ENCODE measurements at places on chromosomes 4 and X.
A peak's percentile ranks its signal among the peaks of the same experiment; 100 is the strongest.

DNA sequence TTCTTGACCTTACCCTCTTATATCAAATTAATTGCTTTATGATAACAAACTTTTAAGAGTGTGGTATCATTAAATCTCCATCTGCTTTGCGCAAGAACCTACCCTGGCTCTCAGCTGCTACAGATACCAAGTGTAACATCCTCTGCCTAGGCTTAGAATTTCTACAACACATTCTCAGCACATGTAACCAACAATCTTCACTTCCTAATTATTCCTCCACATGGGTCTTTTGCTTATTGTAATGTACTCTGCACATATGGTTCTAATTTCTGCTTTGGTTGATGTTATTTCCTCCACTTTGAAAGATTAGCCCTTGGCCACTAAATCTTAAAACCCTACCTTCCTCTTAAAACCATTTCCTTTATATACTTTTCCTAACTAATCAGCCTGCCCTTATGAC lies 242.4 kb downstream of the ARHGAP24 start:
- DNase-seq: no peak

GRCh38 chr4:26075583-26075982 lies 161.6 kb downstream of the SMIM20 start:
- no peak for DNase-seq

- no peak for DNase-seq
Measured at GRCh38 chr4:84480082-84480481, 19.0 kb downstream of the NKX6-1 start.

GRCh38 chr4:141027421-141027820 lies 105.8 kb downstream of the RNF150 start:
- no peak for DNase-seq

DNA sequence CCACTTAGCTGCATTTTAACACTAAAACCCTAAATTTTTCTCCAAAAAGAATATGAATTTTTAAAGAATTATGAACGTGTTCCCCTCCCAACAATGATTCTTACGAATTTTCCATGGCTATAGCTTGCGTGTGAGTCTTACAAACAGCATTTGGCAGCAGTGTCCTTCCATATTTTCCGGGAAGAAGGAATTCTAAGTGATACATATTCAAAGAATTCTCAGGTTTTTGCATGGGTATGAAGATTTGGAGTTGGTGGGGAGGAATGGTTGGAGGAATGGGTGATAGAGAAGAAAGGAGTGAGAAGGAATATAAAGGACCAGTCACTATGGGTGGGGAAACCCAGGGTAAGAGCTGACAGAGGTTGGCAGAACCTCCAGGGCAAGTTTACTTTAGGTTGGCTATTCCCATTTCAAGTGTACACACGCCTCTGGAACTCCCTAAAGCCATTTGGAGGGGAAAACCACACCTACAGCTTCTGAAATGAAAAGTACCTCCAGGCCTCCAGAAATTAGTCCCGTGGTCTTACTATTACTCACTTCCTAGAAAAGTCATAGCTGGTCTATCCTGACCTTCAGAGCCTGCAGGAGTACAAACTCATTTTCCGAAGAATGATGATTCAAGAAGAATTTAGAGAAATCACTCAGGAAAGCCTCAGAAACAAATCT lies 420.8 kb upstream of the DIPK2B start:
- peak; percentile 31 for DNase-seq

- no peak for DNase-seq
Measured at GRCh38 chr4:2817701-2818350, 24.9 kb downstream of the SH3BP2 start.

DNA sequence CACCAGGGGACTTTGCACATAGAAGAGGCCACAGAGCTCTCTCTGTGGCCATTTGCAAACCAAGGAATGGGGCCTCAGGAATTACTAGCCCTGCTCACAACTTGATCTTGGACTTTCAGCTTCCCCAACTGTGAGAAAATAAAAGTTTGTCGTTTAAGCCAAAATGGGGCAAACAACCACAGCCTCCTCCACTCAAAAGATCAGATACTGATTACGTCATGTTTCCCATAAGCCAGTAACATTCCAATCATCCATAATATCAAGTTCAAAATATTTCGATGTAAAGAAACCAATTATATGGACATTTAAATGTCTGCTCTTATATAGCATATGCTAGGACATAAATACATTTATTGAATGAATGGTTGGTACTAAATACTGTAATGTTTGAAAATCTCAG lies 307.5 kb upstream of the HAND2 start:
- no peak for DNase-seq

GRCh38 chr4:81218206-81218605 lies 3.2 kb upstream of the PRKG2 start:
- DNase-seq: no peak

GRCh38 chr4:11632025-11632424 lies 203.3 kb upstream of the HS3ST1 start:
- DNase-seq: no peak

DNA sequence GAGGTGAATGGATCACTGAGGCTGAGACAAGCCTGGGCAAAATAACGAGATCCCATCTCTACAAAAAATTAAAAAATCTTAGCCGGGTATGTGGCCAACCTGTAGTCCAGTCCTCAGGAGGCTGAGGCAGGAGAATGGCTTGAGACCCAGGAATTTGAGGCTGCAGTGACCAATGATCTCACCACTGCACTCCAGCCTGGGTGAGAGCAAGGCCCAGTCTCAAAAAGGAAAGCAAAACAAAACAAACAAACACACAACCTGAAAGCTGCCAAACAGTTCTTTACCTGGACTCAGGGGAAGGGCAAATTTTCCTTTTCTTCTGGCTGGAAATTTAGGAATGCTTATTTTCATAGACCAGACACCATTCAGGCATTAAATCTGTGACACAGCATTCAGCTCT lies 163.1 kb upstream of the FAT1 start:
- DNase-seq: no peak

- no peak for DNase-seq
Measured at GRCh38 chrX:71632923-71633657, 14.8 kb upstream of the CXCR3 start.

GRCh38 chr4:73698217-73698616 lies 42.2 kb upstream of the CXCL8 start:
- peak; percentile 88 for DNase-seq

- DNase-seq: no peak
Measured at GRCh38 chr4:148076964-148077363, 345.1 kb downstream of the ARHGAP10 start.

DNA sequence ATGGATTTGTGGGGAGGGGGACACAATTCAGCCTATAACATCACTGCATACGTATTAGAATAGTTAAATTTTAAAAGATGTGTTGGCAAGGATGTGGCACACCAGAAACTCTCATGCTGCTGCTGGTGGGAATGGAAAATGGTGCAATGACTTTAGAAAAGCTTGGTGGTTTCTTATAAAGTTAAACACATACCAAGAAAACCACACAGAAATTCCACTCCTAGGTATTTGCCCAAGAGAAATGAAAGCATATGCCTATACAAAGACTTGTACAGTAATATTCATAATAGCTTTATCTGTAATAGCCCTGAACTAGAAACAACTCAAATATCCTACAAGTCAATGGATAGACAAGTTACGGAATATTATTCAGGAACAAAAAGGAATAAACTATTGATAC lies 71.3 kb upstream of the PDHA1 start:
- DNase-seq: no peak

All from glomerular endothelial cell (primary cell).